Stimulated activated CD8-positive, alpha-beta memory T cell treated with anti-CD3 and anti-CD28 coated beads, Interleukin-2, amount 100 ng/mL, for 1 hour (primary cell): ENCODE measurements at places on chromosomes 4 and X.

DNA sequence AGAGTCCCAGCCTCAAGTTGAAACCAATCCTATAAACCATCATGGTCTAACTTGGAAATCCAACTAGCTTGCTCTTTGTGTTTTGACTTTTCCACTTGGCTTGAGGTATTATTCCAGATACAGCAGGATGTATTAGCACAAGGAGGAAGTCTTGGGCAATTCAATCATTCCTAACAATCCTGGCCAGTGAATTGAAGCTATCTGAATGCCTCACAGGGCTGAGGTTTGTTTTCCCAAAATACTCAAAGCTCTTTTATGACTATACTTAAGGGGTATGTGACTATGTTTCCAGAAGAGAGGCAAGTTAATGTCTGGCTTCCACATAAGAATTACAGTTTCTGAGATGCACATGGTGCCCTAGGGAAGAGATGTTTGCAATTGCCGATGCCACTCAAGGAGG lies 66.8 kb upstream of the SH3RF1 start:
- no peak for DNase-seq

GRCh38 chr4:16264798-16265197 lies 38.5 kb upstream of the TAPT1 start:
- no peak for DNase-seq

GRCh38 chrX:70301716-70302115 lies 11.8 kb downstream of the KIF4A start:
- DNase-seq = no peak

DNA sequence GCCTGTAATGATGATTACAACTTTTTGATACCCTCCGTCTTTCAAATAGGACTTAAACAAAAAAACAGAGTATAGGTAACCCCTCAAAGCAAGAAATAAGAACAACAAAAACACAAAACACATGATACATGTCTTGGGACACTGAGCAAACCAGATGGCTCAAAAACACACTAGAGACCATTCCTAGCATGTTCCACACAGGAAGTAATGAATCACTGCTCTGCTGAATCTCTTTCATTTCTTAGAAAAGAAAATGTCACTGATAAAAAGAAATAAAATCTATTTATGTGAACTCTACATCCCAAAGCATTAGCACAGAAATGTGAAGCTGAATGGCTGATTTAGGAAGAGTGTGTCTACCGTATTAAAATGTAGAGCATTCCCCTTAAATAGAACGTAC lies 134.5 kb upstream of the IL15 start:
- no peak for DNase-seq

GRCh38 chrX:124250835-124251437 lies 81.5 kb upstream of the TEX13D start:
- DNase-seq = no peak

DNA sequence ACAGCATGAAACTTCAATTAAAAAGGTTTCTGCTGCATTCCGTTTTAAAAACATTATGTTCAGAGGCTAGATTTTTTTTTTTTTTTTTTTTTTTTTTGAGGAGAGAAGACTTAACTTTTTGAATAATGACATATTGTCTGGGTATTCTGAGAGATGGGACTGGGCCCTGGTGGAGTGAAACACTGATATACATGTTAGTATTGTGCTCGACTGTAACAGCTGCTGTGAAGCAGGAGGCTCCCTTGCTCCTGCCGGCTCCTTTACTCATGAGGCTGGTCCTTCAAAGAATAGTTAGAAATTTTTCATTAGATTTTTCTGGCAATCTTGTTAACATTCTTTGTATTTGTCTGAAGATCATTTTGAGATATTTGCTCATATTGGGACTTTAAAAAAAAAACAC lies 73.3 kb downstream of the TMEM131L start:
- DNase-seq = no peak

DNA sequence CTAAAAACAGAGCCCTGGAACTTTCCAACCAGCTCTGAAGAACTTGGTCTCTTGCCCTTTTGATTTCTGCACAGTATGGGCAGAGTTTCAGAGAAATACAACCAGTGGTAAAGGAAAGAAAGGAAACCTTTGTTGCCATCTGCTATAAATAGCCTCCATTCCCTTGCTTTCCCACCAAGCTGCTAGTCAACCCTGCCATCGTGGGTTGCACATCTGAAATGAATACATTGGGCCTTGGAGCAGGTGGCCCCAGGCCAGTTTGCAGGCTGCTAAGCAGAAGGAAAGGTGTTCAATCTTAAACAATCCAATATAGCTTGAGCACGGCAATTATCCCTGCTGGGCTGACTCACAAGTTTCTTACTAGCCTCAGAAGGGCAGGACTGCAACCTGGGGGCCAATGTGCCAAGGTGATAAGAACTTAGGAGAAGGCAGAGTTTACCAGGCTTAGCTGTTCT lies 142.5 kb downstream of the PPARGC1A start:
- no peak for DNase-seq

- no peak for DNase-seq
Measured at GRCh38 chr4:73710094-73710493, 30.3 kb upstream of the CXCL8 start.

DNA sequence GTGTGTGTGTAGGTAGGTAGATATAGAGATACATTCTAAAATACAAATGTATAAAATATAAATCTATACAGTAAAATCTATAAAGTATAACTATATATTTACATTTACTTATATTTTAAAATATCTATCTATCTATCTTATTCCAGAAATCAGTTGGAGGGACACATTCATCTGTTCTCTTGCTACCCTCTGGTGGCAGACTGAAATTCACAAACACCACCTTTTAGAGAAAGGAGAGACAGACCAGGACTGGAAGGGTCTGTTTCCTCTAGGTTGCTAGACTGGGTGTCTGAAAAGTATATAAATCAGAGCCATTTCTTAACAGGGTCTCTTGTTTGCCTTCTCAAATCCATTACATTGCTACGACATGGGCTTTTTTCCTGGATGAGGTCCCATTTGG lies 343.0 kb downstream of the OPHN1 start:
- DNase-seq = no peak

- DNase-seq = no peak
Measured at GRCh38 chrX:13747836-13748235, 13.3 kb downstream of the OFD1 start.

DNA sequence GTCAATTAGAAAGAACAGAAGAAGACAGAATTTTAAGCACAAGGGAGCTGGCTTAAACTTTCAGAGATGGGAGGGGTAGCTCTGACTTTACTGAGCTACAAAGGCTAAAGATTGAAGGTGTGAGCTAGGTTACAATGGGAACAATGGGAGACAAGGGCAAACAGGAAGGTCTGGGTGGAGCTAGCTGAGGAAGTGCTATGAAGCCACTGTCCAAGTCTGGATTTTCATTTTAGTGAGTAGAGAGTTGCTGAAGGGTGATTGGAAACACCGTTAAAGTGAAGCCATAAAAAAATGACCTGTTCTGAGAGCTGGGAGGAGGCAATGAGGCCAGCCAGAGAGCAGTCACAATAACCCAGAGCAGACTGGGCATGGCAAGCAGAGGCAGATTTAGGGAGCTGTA lies 104.3 kb upstream of the CITED1 start:
- DNase-seq = no peak

GRCh38 chrX:151816934-151817333 lies 82.4 kb downstream of the CNGA2 start:
- DNase-seq = no peak

- DNase-seq = no peak
Measured at GRCh38 chr4:90445380-90445779, 318.2 kb downstream of the CCSER1 start.

DNA sequence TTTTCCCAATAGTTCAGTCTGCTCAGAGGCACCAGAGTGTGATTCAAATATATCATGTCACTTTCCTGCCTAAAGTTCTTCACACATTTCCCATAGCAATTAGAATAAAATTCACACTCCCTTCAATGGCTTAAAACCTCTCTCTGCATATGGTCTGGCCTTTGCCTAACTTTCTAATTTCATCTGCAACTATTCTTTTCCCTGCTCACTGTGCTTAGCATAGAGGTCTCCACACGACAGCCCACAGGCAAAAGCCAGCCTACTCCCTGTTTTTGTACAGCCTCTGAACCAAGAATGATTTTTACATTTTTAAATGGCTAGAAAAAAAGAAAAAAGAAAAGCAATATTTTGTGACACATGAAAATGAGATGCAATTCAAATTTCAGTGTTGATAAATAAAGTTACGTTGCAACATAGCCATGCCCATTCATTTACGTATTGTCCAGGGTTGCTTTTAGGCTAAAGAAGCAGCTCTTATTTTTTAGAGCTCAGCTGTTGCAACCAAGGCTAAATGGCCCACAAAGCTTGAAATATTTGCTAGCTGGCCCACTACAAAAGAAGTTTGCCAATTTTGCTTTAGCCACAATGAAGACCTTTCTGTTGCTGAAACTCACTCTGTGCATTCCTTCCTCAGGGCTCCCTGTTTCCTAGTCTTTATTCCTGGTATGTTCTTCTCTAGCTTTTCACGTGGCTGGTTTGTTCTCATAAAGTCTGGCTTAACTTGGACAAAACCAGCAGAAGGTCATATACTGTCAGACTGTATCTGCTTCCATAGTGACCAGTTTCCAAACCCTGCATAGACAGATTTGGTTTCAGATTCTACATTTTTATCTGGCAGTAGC lies 26.6 kb upstream of the IRF2 start:
- DNase-seq = no peak
